ENCODE measurements at places on chromosomes 7 and 10.

- DNase-seq = peak; percentile 56
Observed at GRCh38 chr7:150686030-150686631, 625 bp downstream of the GIMAP2 start.

DNA sequence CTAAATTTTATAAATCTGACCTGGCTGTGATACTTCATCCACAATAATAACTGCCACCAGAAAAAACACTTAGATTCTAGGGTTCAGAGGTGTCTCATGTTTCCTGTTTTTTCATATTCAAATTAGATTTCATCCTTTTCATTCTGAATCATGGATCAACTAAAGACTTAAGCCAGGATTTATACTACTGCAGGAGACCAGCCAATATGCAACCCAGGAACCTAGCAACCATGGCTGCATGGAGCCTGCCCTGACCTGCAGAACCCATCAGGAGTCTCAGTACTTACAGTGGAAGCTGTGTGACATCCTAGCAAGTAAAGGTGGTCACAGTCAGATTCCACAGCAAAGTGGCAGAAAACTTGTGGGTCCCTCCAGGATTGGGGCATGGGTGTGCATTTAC is 40.5 kb upstream of the RNF148 start:
- no peak for DNase-seq

GRCh38 chr7:23490357-23491135 is 20.3 kb upstream of the IGF2BP3 start:
- DNase-seq = peak; percentile 73

- no peak for DNase-seq
Observed at GRCh38 chr10:124040451-124041188, 52.8 kb downstream of the CHST15 start.

GRCh38 chr10:121690152-121690848 is 92.1 kb upstream of the FGFR2 start:
- no peak for DNase-seq

DNA sequence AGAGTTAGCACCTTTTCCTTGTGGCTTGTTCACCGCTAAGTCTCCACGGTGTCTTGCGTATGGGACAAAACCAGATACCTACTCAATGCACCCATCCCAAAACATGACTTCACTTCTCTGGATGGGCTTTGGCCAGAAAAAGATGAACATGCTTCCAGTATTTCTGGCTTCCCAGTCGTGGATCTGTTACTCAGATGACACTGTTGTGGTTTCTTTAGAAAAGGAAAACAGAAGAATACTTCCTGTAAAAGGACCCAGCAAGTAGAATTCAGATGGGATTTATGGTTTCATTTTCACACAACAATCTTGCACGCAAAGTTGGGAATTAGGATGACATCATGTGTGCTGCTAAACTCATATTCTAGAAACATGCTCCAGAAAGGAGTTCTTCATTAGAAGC is 216.7 kb downstream of the ADAM12 start:
- DNase-seq = no peak

- DNase-seq = no peak
Observed at GRCh38 chr7:121961089-121961867, 88.3 kb downstream of the PTPRZ1 start.

DNA sequence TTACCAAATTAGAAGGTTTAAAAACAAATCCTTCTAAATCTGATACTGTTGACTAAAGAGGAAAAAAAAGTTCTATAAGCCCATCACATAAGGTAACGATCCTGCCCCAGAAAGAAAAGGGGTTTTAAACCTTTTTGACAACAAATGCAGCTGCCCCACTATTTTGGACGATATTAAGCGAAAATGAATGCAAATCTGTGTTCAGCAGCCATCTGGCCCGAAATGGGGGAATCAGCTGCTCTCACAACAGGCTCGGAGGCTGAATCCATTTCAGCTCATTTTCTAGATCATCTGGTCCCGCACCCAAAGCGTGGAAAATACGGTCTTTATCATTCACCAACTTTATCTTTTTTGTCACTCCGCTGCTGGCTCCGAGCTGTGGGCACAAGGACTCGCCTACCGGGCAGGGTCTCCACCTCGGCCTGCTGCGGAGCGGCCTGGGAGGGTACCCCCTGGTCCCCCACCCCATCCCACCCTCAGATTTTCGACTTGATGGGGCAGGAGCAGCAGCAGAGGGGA is 2.4 kb upstream of the EBF3 start:
- no peak for DNase-seq
